ENCODE measurements at places on chromosomes 7 and 10. TPM values are rescaled to one million over a fixed set of nuclear protein-coding genes. Genes with fewer than 3 reads are reported as not detected.
A peak's percentile ranks its signal among the peaks of the same experiment; 100 is the strongest.

ACSM6 gene
- not detected for total RNA-seq

CLDN15 gene
- total RNA-seq: 18.7 TPM

C7orf33 gene
- not detected for total RNA-seq

- peaks cover 35% of the 10 kb centered on the region for H3K36me3 ChIP-seq
- H3K4me1 ChIP-seq: no peaks in the 10 kb centered on the region
- no peaks in the 10 kb centered on the region for H3K27me3 ChIP-seq
Measured at GRCh38 chr10:101529207-101529606, 58.9 kb downstream of the POLL start.

CNPY1 gene
- not detected for total RNA-seq

GRCh38 chr7:130273081-130273932 lies 6.6 kb downstream of the CPA2 start:
- H3K27me3 ChIP-seq: peaks cover 27% of the 10 kb centered on the region
- H3K27ac ChIP-seq: no peak overlapping the region
- DNase-seq: peak; percentile 94
- H3K4me3 ChIP-seq: peak overlapping the region; percentile 22

GRCh38 chr10:50501478-50501877 lies 122.3 kb downstream of the SGMS1 start:
- H3K27me3 ChIP-seq: no peaks in the 10 kb centered on the region
- no peak for DNase-seq
- H3K36me3 ChIP-seq: no peaks in the 10 kb centered on the region
- H3K27ac ChIP-seq: no peak overlapping the region

DNA sequence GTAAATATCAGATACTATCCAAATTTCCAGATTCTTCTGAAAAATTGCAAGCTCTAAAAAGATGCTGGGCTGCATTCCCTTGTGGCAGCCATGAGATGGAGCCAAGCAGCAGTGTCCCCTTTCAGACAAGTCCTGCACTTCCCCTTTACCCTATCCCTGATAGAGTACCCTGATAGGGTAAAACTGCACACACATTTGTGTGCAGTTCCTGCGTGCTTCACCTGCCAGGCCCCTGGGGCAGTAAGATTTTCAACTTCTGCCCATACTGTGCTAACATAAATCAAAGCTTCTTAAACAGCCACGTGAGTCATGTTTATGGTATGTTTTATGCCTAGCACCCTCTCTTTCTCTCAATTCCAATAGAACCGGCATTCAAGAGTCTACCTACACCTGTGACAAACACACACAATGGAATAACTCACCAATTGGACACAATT lies 52.2 kb downstream of the IFIT5 start:
- H3K36me3 ChIP-seq: no peaks in the 10 kb centered on the region
- no peaks in the 10 kb centered on the region for H3K4me1 ChIP-seq
- no peak overlapping the region for H3K27ac ChIP-seq
- no peak overlapping the region for H3K4me3 ChIP-seq
